Psoas muscle (tissue), 8 donors: ENCODE measurements at places on chromosomes 1 and 21.

GRCh38 chr1:168821434-168821833, 92.4 kb upstream of the DPT start:
- DNase-seq: no peak

GRCh38 chr1:1833916-1834325, 55.7 kb upstream of the NADK start:
- DNase-seq: no peak

- DNase-seq: no peak
Measured at GRCh38 chr1:17574516-17574915, 35.0 kb downstream of the ARHGEF10L start.

DNA sequence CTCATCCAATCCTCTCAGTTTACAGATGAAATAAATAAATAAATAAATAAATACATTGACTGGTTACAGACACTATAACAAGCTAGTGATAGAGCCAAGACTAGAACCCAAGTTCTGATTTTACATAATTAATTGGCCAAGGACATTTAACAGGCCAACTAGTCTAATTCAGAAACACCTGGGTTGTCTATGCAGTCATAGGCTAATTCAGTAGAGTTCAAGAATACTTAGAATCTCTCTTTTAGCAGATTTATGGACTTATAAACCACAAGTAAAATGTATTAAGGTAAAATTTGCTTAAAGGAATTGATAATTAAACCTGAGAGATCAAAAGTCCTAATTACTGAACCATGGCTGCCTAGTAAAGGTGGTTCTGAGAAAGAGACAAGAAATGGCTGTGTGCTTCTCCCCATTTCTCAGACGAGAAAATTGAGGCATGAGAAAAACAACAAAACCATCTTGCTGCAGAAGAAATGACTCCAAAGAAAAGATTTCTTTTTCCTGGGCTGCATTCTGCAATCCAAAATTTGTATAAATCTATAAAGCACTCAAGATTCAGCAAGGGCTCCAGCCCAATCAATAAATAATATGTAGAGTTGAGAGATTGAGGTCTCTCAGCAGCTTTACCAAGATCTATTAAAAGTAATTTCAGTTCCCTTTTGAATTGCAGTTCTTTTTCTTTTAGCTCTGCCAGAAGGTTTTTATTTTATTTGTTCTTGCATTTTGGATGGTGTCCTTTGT, 98.3 kb downstream of the DUSP10 start:
- DNase-seq: no peak

DNA sequence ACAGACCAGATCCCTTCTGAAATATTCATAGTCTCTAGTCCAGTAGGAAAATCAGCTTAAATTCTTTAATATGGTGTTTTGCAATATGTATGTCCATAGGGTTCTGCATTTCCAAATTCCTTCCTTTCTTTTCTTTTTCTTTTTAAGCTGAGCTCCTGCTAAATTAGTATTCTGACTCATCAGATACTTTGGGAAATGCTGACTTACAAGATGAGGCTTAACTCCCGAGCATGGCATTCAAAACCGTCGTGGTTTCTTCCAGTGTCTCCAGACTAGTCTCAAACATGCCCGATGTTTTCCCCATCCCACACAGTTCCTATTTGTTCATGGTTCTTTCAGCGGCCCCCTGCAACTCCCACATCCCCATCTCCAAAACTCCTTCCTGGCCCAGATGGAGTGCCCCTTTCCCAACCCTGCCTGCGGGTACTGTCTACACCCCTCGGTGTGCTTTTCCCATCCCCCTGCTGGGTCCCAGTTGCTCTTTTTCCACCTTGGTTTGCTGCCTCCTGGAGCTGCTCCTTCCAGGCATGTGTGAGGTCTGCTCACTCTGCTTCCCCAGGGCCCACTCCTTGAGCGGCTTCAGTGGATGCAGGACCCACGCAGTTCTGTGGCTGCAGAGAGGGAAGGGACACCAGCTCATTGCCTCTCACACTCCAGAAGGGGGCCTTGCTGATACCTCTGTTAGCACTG, 19.5 kb upstream of the ETV3 start:
- no peak for DNase-seq

- DNase-seq: no peak
Measured at GRCh38 chr21:17045214-17045853, 467.5 kb upstream of the CXADR start.
